ENCODE measurements at places on chromosomes 3 and 15.

- DNase-seq = no peak
Measured at GRCh38 chr3:75089841-75090240, 475.4 kb upstream of the CNTN3 start.

DNA sequence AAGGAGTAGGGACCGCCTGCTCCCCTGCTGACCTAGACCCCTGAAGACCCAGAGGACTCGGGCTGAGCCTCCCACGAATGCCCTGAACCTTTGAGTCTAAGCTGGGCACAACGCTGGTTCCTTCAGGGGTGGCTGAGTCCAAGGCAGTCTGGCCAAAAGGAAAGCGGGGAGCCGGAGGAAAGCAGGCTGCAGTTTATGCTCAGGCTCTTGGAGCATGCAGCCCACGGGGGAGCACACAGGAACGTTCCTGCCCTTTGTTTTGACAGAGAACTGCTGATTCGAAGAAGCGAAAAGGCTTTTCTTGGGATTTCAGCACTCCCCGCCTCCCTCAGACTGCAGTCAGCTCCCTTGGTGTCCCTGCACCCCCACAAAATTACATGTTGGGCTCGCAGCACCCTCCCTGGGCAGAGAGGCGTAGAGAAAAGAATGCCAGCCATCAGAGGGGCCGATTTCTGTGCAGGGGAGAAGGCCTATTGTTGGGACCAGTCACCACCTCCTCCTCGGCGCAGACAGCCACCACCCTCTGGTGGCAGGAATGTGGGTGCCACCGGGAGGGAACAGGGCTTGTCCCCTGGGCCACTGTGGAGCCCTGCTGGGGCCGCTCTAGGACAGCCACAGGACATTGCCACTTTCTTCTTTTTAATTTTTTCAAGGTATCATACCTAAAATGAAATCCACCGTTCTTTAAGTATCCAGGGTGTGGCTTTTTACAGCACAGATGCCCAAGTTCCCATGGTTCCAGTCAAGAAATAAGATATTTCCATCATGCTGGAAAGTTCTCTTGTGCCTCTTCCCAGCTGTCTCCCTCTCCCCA lies 72.2 kb downstream of the SMAD6 start:
- DNase-seq = peak; percentile 71

DNA sequence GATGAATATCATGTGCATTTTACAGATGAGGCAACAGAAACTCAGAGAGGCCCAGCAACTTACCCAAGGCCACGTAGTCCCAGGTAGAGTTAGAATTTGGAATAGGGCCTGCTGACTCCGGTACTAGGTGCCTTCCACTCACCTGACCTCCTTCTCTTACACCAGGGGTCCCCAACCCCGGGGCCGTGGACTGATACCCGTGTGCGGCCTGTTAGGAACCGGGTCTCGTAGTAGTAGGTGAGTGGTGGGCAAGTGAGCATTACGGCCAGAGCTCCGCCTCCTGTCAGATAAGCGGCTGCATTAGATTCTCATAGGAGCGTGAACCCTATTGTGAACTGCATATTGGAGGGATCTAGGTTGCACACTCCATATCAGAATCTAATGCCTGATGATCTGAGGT lies 64.8 kb downstream of the SMAD3 start:
- DNase-seq = no peak

GRCh38 chr15:69393831-69394491 lies 20.2 kb upstream of the KIF23 start:
- no peak for DNase-seq

- no peak for DNase-seq
Measured at GRCh38 chr3:150324788-150325187, 83.3 kb upstream of the TSC22D2 start.

DNA sequence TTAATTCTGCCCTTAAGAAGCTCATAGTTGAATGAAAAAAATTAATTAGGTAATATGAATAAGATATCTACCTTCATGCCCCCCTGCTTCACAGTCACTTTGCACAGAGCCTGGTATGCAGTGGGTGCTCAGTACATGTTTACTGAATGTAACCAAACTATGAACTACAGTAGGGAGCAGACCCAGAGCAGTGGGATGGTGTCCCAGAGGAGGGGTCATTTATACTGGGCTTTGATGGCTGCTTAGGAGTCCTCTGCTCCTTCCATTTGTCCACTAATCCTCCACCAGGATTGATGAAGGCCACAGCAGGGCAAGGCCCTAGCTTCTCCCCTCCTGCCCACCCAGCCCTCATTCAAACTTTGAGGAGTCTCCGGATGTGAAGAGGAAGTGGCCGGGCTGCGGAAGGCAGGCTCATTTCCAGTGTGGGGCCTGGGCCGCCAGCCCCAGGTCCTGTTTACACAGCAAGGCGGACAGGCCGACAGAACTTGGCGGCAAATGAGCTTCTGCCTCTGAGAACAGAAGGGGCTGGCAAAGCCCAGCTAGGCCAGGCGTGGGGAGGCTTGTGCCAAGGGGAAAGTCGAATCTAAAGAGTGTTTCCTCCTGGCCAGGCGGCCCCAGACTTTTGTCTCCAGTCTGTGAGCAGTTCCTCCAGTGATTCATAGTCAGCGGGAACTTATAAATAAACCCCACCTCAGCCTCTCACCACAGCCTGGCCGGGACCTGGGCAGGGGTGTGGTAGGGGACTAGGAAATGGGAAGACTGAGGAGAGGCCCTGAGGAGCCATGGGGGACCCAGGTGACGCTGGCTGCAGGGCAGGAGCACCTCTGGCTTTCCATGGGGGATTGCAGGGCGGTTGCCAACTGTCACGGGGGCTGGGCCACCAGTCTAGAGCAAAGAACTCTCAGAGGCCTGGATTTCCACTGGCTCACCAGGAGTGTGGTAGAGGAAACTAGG lies 51.6 kb upstream of the LCTL start:
- DNase-seq = no peak

- no peak for DNase-seq
Measured at GRCh38 chr3:12545473-12545791, at the start of gene MKRN2OS. Gene MKRN2OS (minus strand): TSS chr3:12545499. CDS start chr3:12545464, 35 bp downstream.
